ENCODE measurements at places on chromosomes 6 and 20.

DNA sequence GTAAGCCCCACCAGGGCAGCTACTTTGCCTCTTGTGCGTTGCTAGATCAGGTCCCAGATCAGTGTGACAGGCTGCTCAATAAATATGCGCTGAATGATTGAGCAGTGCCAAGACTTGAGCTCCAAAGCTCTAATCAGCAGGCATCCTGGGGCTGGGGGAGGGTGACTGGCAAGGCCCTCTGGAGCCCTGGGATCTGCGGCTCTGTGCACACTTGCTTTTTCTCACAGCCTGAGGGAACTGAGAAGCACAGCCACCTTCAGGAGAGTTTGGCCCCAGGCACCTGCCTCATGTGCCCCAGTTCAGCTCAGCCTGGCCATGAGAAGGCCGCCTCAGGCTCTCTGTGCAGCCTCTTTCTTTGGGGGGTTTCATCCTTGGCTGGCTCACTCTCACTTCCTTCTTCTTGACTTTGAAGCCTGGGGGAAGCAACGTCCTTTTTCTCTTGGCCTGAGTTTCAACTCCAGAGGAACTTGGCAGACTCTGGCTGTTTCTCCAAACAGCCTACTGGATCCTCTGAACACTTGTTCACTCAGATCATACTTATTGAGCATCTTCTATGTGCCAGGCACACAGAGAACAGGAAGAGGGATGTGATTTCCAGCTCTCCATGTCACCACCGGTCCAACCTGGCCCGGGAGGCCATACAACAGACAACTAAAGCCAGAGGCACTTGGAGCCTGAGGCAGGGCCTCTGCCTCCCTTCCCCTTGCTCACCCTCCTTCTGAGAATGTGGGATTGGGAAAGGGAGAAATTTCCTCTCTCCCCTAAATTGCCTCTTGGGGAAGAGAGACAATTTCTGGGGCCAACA lies 114.0 kb downstream of the VEGFA start:
- peak; percentile 59 for DNase-seq

GRCh38 chr6:150229436-150230163 lies 86.8 kb downstream of the PPP1R14C start:
- DNase-seq = no peak

GRCh38 chr6:16750566-16750965 lies 10.7 kb downstream of the ATXN1 start:
- no peak for DNase-seq

DNA sequence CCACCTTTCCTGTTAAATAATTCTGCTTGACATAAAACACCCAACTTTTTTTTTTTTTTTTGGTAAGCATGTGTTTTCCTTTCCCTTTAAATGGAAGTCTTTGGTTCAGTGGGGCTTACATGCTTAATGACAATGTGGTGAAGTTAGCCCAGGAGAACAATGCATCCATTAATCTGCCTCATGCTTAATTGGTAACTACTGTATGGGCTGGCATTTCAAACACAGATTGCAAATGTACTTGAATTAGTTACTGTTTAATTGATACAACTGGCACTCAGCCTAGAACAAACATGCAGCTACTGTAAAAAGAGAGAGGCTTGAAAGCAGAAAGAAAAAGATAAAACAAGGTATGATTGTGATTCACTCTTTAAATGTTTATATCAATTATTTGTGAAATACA lies 483.6 kb upstream of the NOX3 start:
- DNase-seq = no peak

- DNase-seq = peak; percentile 44
These were observed 26.4 kb upstream of the PTGIS start for GRCh38 chr20:49594143-49594930.

- DNase-seq = no peak
These were observed 576.4 kb downstream of the LMBRD1 start for GRCh38 chr6:69220375-69220774.

DNA sequence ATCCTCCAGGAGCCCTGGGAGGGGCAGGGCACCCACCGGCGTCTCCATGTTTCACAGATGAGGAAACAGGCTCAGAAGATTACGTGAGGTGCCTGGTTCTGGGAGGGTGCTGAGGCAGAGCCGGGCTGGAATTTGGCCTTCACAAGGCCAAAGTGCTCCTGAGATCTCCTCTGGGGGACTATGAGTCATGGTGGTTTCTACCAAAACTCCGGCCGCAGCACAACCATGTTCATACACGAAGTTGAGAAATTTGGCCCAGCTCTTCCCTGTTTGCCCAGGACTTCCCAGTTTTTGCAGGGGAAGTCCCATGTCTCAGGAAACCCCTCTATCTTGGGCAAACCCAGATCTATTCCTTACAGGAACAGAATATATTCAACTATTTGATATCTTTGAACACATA lies 172.9 kb upstream of the CDYL start:
- DNase-seq = peak; percentile 56

- DNase-seq = no peak
These were observed 48.8 kb downstream of the PRR18 start for GRCh38 chr6:166259296-166259977.

GRCh38 chr20:3316136-3316535 lies 77.1 kb upstream of the SLC4A11 start:
- no peak for DNase-seq
